ENCODE measurements at places on chromosomes 2 and 18.

DNA sequence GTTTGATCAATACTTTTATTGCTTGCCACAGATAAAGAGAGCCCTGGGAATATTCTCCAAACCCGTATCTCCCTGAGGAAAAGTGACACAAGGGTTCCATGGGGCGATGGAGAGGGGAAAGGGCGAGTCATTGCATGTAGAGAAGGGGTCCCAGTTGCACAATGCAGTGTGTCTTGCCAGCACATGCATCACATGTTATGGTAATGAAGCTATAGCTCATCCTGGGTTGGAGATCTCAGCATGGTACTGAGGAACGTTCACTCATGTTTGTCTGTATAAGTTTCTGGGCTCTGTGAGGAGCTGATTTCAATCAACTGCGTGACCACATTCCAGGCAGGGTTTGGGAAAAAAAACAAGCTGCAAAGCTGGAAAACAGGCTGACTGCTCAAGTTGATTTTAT, 220.7 kb upstream of the MC4R start:
- no peak for DNase-seq

DNA sequence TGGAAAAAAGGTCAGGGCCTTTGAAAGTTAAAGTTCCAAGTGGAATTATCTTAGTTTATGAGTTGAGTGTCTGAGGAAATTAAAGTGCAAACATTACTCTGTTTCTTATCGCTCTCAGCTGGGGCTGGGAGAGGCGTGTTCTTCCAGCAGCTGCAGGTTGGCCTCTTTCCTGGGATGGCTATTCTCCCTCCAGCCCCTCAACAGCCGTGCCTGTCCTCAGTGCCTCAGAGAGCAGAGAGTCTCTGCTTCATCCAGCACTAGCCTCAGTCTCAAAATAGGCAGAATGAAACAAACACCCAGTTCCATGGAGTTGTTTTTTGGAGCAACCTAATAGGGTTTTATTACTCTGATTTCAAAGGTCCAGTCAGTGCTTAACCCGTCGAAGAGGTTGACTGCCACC, 298.1 kb downstream of the GALR1 start:
- no peak for DNase-seq

DNA sequence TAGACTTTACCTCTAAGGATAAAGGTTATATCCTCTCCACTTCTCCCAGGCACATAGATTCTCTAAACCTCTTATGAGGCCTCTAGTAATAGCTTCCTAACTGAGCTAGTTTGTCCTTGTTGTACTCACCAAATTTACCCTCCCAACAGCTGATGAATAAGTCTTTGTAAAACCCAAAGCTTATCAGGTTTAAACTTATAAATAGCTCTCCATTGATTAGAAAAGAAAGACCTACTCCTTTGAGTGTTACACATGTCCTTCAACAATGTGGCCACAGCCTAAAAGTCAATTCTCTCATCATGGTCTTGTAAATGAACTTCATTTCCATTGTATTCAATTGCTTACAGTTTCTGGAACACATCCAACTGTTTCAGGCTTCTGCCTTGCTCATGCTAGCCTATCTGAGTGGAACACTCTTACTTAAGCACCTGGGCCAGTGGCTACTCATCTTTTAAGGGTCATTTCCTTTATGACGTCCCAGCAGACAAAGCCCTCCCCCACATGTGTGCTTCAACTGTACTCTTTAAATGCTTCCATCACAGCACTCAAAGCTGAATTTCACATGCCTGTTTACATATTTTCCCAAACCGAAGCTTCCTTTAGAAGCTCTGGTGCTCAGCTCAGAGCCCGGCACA, 131.6 kb downstream of the CDH2 start:
- peak; percentile 6 for DNase-seq

GRCh38 chr2:26299471-26300101, 46.4 kb upstream of the SELENOI start:
- DNase-seq, result peak; percentile 35

DNA sequence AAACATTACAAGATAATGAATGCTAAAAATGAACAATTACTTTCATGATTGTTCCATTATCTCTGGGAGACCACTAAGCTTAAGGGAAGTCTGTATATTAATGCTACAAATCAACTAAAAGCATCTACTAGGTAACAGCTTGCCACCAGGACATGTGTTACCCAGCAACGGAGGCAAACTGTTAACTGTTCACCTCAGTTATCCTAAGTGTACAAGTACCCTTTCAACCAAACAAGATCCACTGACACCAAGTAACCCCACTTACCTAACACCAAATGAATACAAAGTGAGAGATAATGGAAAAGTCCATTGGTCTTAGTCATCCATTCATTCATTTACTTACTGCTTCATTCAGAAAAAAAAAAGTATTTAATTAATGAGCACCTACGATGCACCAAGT, 54.7 kb upstream of the KIDINS220 start:
- DNase-seq, result no peak

DNA sequence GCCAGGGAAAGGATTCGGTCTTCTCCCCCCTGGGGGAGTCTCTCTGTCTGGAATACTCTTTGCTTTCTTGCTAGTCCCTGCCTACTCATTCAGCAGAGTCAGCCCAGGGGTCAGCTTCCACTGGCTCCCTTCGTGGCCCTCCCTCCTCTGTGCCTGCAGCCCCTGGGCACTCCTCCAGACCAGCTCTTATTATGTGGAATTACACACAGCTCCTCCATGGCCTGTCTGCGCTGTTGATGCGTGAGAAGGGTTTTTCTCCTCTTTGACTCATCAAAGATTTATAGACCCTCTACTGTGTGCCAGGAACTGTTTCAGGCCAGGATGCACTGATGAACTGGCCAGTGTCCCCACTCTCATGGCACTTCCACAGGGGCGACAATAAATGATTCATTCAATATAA, 44.4 kb downstream of the ST8SIA5 start:
- DNase-seq, result peak; percentile 92
